Spinal cord (tissue), 10 donors: ENCODE measurements at places on chromosomes 1 and 21. TPM values are rescaled to one million over a fixed set of nuclear protein-coding genes. Genes with fewer than 3 reads are reported as not detected.

Gene TRAF3IP3
- 1.8 TPM for polyA plus RNA-seq

Gene CRP
- polyA plus RNA-seq = not detected

Gene LCE3E
- polyA plus RNA-seq = not detected

DNA sequence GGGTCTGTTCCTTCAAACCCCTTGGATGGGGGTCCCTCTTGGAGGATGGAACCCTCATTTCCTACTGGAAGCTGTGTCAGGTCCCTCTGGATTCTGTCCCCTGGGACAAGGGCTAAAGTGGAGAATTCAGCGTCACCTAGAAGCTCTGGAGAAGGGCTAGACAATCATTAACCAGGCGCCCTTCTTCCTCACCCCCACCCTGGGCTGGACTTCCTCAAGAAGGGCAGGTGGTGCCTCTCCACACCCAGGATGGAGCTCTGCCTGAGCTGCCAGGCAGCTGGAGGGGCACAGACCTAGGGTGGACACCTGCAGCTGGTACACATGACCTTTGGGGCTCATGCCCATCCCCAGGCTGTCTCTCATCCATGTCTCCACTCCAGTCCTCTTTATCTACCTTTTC, 3.6 kb downstream of the CELF3 start:
- DNase-seq = no peak

DNA sequence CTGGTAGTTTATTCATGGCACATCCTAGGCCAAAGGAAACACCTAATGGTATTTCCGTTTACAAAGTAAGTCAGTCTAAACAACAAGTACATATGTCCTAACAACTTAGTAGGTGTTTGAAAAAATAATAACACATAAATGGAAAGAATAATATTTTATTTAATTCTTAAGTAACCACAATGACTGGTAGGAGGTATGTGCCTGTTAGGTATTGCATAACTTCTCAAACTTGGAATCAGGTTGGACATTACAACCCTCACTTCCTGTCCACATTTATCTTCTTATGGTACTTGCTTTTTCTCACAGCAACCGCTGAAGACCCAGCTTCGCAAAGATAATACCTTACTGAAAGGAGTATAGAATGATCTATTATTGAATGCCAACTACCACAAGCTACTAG, 64.2 kb downstream of the VPS13D start:
- DNase-seq = no peak

DNA sequence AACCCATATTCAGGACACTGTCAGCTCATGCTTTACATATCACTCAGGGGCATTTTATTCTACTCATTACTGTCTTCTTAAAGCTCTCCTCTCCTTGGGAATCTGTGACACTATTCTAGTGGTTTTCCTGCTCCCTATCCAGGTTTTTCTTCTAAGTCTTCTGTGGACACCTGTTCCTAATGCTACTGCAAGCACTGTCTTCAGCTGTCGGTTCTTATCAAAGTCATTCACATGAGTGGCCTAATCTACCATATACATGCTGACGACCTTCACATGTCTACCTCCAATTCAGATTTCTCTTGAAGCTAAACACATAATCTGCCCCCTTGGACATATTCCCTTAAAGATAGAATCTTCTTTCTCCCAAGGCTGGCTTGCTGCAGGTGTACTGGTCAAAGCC, 39.8 kb upstream of the PRRX1 start:
- DNase-seq = no peak

DNA sequence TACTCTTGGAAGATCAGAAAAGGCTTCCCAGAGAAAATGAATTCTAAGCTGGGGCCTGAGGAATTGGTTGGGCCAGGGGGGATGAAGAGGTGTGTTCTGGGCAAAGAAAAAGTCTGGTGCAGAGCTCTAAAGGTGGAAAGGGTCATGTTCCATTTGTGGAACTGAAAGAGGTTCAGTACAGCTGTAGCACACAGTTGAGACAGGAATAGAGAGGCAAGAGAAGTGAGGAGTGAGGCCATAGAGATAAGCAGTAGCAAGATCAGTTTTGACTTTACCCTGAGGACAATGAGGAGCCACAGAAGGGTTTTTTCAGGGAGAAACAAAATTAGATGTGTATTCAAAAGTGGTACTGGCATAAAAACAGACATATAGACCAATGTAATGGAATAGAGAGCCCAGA, 30.3 kb upstream of the MUTYH start:
- no peak for DNase-seq

Gene HSD3B2
- not detected for polyA plus RNA-seq
